ENCODE measurements at places on chromosomes 2 and 18.
A peak's percentile ranks its signal among the peaks of the same experiment; 100 is the strongest.

GRCh38 chr2:105329561-105330495, at the start of gene TGFBRAP1:
Gene TGFBRAP1 (minus strand): TSS chr2:105329735. CDS start chr2:105308301, 21,434 bp downstream.
- DNase-seq: peak; percentile 48

- DNase-seq: no peak
Observed at GRCh38 chr2:18623782-18624181, 34.4 kb upstream of the NT5C1B start.

- no peak for DNase-seq
Observed at GRCh38 chr2:165844216-165844615, 50.2 kb upstream of the GALNT3 start.

GRCh38 chr18:58043491-58044369, at the start of gene NEDD4L:
Gene NEDD4L (plus strand): TSS chr18:58044226. CDS start chr18:58044661, 435 bp downstream.
- peak; percentile 54 for DNase-seq

DNA sequence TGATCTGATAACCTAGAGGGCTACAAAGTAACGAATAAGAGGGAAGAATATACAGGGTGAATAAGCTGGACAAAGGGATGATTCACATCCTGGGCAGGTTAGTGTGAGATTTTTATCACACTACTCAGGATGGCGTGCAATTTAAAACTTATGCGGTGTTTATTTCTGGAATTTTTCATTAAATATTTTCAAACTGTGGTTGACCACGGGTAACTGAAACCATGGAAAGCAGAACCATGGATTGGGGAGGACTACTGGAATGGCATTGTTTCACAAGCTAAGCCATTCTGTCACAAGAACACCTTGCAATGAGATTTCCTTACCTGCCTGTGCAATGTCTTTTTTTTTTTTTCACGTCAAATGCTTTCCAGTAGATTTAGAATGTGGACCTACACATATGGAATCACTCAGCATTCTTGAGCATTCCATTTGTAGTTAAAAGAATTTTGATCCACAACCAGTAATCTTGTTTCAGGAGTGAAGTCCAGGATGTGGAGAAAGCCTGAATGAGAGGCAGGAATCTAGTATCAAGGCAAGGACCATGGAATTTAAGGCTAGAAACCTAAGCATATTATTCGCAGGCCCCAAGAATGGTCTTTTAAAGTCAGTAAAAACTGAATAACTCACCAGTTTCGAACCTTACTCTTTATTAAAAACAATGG, 8.0 kb upstream of the CDK15 start:
- DNase-seq: no peak

DNA sequence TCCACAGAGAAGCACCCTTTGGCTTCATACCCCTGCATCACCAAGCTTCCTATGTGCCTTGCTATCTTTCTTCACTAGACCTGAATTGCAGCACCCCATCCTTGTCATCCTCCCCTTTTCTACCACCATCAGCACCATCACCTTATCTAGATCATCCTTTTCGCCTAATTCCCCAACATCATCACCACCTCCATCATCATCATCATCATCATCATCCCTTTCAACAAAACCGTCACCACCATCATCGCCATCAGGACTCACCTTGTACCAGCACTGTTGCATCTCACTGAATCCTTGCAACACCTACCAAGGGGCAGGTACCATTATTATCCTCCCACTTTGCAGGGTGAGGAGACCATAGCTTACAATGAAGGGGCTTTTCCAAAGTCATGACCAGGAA, 10.8 kb upstream of the ECEL1 start:
- no peak for DNase-seq

DNA sequence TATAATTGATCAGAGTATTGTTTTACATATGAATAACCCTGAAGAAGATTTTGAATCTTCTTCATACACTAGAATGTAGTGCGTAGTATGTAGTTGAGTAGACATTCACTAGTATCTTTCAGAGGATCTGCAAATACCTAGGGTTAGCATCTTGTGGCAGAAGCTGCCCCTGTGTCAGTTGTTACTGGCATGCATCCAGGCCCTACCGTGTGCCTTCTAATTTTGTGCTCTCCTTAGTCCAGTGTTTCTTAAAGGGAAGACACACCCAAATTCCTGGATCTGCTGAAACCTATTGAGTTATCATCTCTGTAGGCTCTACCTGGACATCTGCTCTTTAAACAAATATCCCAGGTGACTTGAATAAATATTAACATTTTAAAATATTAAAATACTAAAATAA, 99.7 kb upstream of the SERTAD2 start:
- no peak for DNase-seq

- DNase-seq: no peak
Observed at GRCh38 chr2:79129804-79130203, 9.5 kb downstream of the REG1A start.

DNA sequence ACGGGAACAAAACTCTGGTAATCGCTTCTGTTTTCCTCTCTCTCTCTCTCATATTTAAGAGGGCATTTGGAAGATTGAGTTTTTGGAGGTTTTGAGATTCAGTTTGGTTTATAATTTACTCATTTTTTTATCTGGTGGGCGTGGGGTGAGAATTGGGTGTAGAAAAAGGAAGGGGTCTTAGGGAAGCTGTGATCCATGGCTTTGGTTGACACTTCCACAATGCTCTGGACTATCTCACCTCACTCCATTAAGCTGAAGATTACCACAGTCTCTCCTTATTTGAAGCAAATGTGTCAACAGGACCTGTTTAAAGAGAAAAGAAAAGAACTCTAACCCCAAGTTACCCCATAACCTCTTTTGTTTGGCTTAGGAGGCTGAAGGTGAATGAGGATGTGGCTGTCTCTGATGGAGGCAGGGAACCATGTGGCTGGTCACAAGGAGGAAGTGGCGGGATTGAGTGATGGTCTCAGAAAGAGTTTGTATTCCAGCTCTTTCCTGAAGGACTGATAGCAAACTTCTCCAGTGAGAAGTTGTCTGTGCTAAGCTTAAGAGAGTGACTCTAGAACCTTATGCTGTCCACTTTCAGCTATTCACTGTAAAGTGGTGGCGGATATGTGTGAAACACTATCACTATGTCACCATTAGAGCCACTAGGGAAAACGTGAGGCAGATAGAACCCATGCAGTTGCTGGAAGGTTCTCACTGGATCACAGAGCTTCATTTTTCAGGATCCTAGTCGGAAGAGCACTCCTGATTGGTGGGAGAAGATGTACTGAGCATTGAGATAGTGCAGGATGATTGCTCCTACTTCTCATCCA, 934 bp downstream of the ZNF804A start:
- DNase-seq: no peak

- no peak for DNase-seq
Observed at GRCh38 chr2:156322686-156323231, 9.8 kb downstream of the NR4A2 start.

- no peak for DNase-seq
Observed at GRCh38 chr2:66198873-66199272, 236.1 kb upstream of the MEIS1 start.

- DNase-seq: no peak
Observed at GRCh38 chr2:16199882-16200553, 259.7 kb downstream of the MYCN start.

GRCh38 chr2:181465676-181466375, 8.6 kb downstream of the ITGA4 start:
- DNase-seq: no peak

DNA sequence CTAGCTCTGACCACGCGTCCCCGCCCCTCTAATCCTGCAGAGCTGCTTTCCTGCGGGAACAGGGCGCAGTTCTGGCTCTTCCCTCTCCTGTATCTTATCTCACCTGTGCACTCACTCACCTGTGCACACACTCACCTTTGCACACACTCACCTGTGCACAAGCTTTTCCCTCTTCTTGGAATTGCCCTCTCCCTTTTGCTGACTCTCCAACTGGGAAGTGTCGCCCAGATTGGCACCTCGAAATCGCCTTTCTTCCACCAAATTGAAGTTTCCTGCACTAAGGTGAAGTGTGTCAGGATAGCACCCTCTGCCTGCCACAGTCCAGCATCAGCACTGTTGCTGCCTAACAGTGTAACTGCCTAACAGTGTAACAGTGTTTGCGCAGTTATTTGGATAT, 566 bp upstream of the CMPK2 start:
- peak; percentile 27 for DNase-seq

DNA sequence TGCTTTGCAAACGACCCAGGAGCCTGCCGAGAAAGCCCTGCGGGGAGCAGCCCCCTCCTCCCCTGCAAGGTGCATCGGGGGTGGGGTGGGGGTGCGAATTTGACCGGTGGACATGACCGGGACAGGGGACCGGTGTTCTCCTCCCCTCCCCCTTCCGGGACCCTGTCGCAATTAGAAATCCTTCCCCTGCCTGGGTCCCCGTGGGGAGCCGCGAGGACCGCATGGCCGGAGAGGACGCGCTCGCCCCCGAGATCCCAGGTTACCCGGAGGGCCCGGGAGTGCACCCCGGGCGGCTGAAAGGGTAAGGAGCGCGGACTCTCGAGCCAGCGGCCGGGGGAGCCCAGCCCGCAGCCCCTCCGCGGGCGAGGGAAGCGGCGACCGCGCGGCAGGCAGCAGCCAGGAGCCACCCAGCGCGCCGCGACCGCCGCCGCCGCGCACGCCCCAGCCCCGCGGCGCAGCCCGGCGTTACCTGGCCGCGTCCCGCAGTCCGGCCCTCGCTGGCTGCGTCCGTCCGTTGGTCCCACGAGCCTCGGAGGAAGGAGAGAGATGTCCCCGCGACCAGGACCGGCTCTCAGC, 482 bp downstream of the DLGAP1 start:
- DNase-seq: no peak

DNA sequence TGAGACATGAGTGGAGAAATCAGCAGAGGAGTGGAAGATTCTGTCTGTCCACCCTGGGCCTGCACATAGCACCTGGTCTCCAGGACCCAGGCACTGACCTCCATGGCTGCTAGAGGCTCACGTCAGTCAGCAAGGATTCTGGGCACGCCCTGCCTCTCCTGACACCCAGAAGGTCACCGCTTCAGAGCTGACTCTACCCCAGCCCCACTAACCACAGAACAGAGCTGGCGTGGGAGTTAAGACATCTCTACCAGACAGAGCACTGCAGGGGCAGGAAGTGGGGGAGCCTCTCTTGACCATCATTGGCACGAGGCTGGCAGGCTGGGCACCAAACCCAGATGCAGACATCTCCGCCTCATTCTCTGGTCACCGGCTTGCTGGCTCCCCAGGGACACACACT, 3.0 kb downstream of the ADCY3 start:
- DNase-seq: no peak

DNA sequence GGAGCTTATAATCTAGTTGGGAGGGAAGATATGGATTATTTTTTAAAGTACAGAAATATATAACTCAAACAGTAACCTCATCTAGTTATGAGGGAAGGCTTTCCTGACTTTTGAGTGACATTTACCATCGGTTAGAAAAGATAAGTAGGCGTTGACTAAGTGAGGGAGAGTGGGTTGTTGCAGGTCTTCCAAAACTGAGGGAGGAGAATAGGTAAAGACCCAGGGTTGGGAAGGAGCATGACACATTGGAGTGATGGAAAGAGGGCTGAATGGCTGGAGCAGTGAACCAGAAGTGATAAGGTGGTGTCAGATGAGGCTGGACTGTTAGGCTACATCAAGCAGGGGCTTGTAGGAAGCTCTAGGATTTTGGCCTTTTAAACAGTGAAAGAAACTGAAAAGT, 10.6 kb upstream of the NUP35 start:
- no peak for DNase-seq

GRCh38 chr2:32289165-32289999, 11.7 kb downstream of the YIPF4 start:
- no peak for DNase-seq

DNA sequence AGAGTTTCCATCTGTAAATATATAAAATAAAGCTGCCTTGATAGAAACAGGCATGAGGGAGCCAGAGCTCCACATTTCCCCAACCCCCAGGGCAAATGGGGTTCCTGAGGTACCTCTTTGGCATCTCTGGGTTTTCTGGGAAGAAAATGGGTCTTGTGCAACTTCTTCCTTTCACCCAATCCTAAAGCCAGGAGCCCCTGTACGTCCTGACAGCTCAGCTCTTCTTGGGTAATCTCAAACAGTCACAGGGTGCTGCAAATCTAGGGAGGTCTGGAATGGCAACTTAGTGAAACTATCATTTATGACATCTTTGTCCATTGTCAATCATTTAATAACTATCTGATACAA, 36.6 kb upstream of the STAT1 start:
- no peak for DNase-seq

- no peak for DNase-seq
Observed at GRCh38 chr2:26970928-26971627, 641 bp downstream of the MAPRE3 start.

DNA sequence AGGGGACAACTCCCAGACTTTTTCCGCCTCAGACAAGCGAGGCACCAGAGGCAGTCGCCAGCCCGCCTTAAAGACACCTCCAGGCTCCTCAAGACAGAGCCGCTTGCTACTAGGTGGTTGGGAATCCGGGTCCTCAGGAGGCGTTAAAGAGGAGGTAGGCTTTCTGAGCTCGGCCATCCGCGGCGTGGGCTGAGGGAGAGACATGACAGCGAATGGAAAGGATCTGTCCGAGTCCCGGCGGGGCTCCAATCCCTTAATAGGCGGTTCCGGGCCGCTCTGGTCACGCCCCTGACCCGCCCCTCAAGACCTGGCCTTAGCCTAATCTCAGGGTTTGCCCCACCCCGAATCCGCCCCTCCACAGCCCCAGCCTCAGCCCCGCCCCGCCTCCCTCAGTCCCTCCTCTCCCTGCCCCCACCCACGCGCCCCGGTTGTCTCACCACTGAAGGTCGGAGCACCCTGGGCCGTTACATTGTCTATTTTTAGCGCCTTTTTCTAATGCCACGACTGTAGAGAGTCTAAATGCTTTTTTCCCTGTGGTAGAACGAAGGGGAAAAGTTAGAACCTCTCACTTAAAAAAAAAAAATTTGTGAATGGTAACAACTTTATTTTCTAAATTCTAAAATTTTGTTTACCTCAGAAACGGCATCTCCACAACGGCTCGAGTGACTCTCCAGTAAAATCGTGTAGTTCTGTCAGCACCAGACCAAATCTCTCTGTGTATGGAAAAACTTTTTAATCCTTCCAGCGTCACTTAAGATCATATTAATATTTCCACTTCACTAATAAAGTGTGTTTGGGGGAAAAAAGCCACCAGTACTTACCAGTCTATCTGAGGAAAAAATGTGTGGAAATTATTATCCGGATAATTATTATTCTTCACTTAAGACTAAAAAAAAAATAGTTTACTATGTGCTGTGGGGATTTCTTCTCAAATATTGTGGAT, at the start of gene RAD51AP2:
TSS of gene RAD51AP2 (minus strand) at position 229 of the 943 bp plus-strand sequence. CDS start at position 204, 25 bp downstream.
- DNase-seq: no peak

- no peak for DNase-seq
Observed at GRCh38 chr2:195304310-195304709, 352.7 kb upstream of the SLC39A10 start.

- DNase-seq: no peak
Observed at GRCh38 chr18:52352920-52353319, 12.9 kb downstream of the DCC start.

DNA sequence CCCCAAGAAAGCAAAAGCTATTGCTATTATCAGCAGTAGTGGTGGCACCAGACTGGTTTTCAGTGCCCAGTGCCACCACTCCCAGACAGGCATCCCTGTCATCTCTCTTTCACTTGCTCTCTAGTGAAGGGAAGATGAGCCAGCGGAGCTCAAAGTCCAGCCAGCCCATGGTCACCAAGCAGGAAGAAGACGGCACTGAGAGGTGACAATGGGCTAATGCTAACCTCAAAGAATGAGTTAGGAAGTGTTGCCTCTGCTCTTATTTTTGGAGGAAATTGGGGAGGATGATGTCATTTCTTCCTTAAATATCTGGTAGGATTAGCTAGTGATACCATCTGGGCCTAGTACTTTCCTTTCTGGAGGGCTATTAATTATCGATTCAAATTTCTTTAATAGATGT, 1.7 kb downstream of the SP140 start:
- no peak for DNase-seq

- no peak for DNase-seq
Observed at GRCh38 chr2:70469435-70469834, 84.2 kb downstream of the TGFA start.

Data from activated effector memory CD4-positive, alpha-beta T cell treated with Interleukin-2 at 50 U/mL for 16 hours (primary cell).